CD8-positive, alpha-beta memory T cell (primary cell): ENCODE measurements at places on chromosomes 2 and 18. TPM values are rescaled to one million over a fixed set of nuclear protein-coding genes. Genes with fewer than 3 reads are reported as not detected.

- no peak for DNase-seq
Observed at GRCh38 chr18:35653392-35654135, 72.0 kb downstream of the GALNT1 start.

The ST6GAL2 gene
- total RNA-seq = not detected

The PID1 gene
- not detected for total RNA-seq

The PPP1R1C gene
- total RNA-seq = not detected

The PSTPIP2 gene
- total RNA-seq = 25.3 TPM

The HNMT gene
- total RNA-seq = 0.61 TPM

GRCh38 chr2:149924028-149924427 is 336.5 kb upstream of the MMADHC start:
- no peak for DNase-seq
